ENCODE measurements at places on chromosomes 16 and 17. TPM values are rescaled to one million over a fixed set of nuclear protein-coding genes. Genes with fewer than 3 reads are reported as not detected.
A peak's percentile ranks its signal among the peaks of the same experiment; 100 is the strongest.

GRCh38 chr17:78390241-78391050, 12.0 kb downstream of the PGS1 start:
- H3K4me3 ChIP-seq = no peak overlapping the region
- no peaks in the 10 kb centered on the region for H3K27me3 ChIP-seq
- H3K36me3 ChIP-seq = peaks cover 9% of the 10 kb centered on the region

- peak; percentile 17 for DNase-seq
- no peaks in the 10 kb centered on the region for H3K4me1 ChIP-seq
- no peaks in the 10 kb centered on the region for H3K27me3 ChIP-seq
- no peak overlapping the region for H3K4me3 ChIP-seq
- H3K36me3 ChIP-seq = peaks cover 8% of the 10 kb centered on the region
Observed at GRCh38 chr17:82138511-82138992, 40.5 kb upstream of the FASN start.

GRCh38 chr17:79966681-79967080, 69.0 kb downstream of the TBC1D16 start:
- no peak overlapping the region for H3K27ac ChIP-seq
- H3K4me3 ChIP-seq = no peak overlapping the region
- DNase-seq = no peak
- H3K4me1 ChIP-seq = no peaks in the 10 kb centered on the region
- H3K36me3 ChIP-seq = peaks cover 11% of the 10 kb centered on the region
- H3K27me3 ChIP-seq = no peaks in the 10 kb centered on the region

DNA sequence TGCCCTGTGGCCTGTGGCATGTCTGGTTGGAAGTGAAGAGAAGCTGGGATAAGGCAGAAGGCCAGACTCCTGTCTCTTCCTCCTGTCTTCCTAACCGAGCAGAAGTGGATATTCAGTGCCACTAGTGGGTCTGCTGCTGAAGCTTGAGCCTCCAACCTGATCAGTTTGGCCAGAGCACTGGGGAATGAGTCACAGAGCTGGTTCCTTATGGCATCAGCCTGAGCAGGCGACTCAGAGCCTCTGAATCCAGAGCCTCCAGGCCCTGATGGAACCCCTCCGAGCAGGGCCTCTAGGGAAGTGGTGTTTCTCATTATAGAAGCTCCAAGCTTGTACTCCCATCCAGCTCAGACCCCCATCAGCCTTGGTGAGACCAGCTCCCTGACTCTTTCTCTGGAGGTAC, 2.0 kb downstream of the WSCD1 start:
- H3K4me1 ChIP-seq = peaks cover 2% of the 10 kb centered on the region
- no peak overlapping the region for H3K4me3 ChIP-seq
- peaks cover 58% of the 10 kb centered on the region for H3K27me3 ChIP-seq
- DNase-seq = no peak

- H3K36me3 ChIP-seq = no peaks in the 10 kb centered on the region
- H3K4me3 ChIP-seq = no peak overlapping the region
- H3K27me3 ChIP-seq = no peaks in the 10 kb centered on the region
- no peak overlapping the region for H3K27ac ChIP-seq
- DNase-seq = peak; percentile 23
Observed at GRCh38 chr17:78609191-78609641, 32.0 kb upstream of the DNAH17 start.

- no peak overlapping the region for H3K27ac ChIP-seq
- H3K4me1 ChIP-seq = peaks cover 16% of the 10 kb centered on the region
- H3K4me3 ChIP-seq = no peak overlapping the region
- DNase-seq = no peak
- no peaks in the 10 kb centered on the region for H3K36me3 ChIP-seq
- H3K27me3 ChIP-seq = no peaks in the 10 kb centered on the region
Observed at GRCh38 chr16:11418506-11418905, 73.2 kb downstream of the RMI2 start.

DNA sequence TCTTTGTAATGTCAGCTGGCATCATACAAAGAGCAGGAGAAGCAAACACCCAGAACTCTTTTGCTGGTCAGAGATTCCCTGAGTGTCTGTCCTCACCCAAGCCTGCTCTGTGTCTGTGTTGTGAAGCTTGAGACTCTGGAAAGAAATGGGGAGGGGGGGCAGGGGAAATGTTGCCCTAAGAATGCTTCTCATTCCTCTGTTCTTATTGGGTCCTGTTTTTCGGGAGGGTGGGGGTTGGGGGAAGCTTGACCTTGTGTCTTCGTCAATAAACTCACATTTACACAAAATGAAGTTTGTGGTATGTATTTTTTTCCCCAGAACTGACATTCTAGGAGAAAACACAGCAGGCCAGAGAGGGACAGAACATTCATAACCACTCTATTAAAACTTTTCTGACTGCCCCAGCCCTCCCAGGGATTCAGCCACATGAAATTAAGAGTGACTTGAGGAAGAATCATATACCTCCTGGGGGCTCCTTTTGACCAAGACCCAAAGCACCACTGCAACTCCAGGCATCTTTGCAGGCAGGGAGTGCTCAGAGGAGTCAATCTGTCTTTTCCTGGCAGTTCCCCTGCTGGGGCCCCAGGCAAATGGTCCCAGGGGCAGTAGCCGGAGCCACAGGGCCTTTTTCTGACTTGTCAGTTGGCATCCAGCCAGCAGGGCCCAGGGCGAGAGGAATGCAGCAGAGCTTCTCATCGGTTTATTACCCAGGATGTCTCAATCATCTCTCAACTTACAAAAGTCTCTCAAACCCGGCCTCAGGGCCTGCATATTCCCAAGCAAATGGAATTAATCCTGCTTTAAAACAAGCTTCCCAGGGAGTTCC, 5.1 kb upstream of the RASL10B start:
- no peaks in the 10 kb centered on the region for H3K27me3 ChIP-seq
- peak overlapping the region; percentile 83 for H3K27ac ChIP-seq
- peaks cover 23% of the 10 kb centered on the region for H3K4me1 ChIP-seq

DNA sequence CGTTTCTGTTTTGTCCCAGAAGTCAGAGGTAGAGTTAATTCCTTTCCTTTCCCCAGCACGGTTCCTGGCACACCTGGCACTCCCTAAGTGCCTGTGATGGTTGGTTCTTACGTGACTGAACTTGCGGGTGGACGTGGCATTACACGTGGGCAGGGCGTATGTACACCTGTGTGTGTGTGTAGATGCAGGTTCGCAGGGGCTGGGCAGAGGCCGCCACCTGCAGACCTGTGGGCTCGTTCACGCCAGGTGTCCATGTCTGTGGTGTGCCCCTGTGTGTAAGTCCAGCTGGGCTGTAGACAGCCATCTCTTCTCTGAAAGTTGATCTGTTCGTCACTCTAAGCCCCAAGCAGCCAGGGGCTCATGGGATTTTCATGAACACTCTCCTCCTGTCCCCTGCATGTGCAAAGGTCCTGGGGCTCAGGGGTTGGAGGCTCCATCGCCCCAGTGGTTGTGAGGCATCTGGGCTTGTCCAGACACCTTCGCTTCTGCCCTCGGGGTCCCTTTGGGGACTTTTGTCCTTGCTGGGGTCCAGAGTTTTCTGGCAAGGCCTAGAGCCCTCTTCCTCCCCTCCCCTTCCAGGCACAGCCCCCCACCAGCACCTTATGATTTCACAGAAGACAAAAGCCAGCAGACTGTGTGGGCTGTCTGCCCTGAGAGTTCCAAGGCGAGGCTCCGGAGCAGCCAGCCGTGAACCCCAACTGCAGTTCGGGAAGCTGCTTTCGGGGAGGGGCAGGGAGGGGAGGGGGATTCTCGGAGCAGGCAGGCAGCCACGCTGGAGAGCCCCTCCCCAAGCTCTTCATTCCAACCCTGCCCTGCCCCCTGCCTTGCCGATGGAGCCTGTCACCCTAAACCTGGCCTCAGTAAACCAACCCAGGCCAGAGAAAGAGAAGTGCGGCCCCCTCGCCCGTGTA, 5.4 kb upstream of the FSCN2 start:
- no peaks in the 10 kb centered on the region for H3K27me3 ChIP-seq
- H3K27ac ChIP-seq = no peak overlapping the region
- H3K4me1 ChIP-seq = peaks cover 16% of the 10 kb centered on the region
- DNase-seq = no peak
- H3K4me3 ChIP-seq = no peak overlapping the region
- no peaks in the 10 kb centered on the region for H3K36me3 ChIP-seq

DNA sequence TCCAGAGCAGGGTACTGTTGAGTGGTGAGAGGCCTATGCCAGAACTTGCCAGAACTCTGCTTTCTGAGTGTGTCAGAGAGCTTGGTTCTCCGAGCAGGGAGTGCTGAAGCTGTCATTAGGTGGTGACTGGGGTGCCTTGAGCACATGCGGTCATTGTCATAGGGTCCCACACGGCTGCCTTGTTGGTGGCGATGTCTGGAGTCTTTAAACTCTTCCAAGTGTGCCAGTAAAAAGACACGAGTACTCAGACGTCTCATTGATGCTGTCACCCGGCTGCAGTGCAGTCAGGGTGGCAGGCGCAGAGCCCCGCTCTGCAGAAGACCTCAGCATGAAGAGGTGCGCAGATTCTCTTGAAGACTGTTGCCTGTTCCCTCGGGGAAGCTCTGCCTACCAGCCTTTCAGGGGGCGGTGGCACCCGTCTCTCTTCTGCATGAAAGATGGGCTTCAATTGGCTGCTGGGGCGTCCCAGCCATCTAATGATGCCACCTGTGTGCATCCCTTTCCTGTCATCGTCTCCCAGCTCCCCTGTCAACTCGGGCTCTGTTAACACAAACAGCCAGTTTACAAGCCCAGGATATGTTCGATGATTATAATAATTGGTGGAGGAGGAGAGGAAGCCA, 58.3 kb downstream of the NKD1 start:
- no peaks in the 10 kb centered on the region for H3K36me3 ChIP-seq
- H3K4me3 ChIP-seq = no peak overlapping the region
- peaks cover 22% of the 10 kb centered on the region for H3K4me1 ChIP-seq
- no peak for DNase-seq
- no peak overlapping the region for H3K27ac ChIP-seq

DNA sequence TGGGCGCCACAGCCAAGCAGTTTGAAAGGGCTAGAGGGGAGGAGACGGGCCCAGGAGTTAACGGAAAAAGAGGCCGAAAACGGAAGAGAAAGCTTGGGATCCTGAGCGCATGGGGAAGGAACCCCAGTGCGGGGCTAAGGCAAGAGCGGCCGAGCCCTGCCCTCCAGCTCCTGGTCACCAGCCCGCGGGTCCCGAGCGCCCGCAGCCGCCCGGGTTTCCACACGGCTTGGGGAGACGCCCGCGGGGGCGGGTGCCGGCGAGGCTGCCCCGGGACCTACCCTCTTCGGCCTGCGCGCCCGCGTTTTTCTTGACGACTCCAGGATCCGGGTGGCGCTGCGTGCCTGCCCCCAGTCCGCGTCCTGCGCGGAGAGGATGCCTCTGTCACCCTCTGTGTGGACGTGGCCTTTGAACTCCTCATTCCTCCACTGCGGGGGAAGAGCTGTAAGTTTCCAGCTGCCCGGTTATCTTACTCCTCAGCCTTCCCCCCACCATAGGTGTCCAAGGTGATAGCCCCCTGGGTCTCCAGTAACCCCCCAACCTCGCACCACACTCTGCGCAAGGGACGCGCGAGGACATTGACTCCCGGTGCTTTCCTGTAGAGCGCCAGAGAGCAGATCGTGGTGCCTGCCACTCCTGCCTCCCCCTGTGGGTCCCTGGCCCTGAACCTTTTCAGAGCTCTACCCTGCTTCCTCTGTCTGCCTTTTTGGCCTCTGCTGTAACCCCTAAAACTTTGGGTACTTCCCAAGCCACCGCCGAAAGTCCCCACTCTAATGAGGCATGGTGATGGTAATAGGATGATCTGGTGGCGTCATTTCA, 1.7 kb upstream of the CDH11 start:
- no peaks in the 10 kb centered on the region for H3K36me3 ChIP-seq
- peak overlapping the region; percentile 79 for H3K4me3 ChIP-seq
- H3K4me1 ChIP-seq = peaks cover 14% of the 10 kb centered on the region
- peak overlapping the region; percentile 79 for H3K27ac ChIP-seq

ATXN2L gene
- polyA plus RNA-seq = 21.5 TPM

DNA sequence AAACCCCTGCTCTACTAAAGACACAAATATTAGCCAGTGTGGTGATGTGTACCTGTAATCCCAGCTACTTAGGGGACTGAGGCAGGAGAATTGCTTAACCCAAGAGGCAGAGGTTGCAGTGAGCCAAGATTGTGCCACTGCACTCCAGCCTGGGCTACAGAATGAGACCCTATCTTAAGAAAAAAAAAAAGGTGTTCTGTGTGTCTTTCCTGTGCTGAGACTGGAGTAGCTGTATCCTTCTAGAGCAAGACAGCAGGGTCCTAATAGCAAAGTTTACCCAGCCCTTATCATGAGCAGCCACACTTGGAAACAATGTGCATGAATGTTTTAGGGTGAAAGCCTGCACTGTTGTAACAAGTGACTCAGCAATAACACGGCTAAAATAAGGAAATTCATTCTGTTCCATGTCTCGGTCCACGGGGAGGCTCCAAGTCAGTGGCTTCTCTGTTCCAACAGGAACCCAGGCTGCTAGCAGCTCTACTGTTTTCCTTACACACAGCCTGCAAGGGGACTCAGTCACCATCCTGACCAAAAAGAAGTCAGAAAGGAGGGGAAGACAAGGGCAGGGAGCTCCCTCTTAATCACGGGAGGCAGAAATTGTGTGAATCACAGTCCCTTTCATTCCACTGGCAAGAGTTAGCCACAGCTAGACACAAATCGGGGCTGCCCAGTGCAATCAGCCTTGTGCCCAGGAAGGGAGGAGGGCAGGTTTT, 7.1 kb upstream of the SLC5A11 start:
- no peaks in the 10 kb centered on the region for H3K4me1 ChIP-seq
- no peaks in the 10 kb centered on the region for H3K36me3 ChIP-seq
- no peak overlapping the region for H3K4me3 ChIP-seq

- no peaks in the 10 kb centered on the region for H3K27me3 ChIP-seq
- no peaks in the 10 kb centered on the region for H3K36me3 ChIP-seq
- H3K4me3 ChIP-seq = no peak overlapping the region
- no peak for DNase-seq
Observed at GRCh38 chr16:57741660-57742191, 6.2 kb downstream of the KATNB1 start.

GRCh38 chr16:66144641-66145040, 221.8 kb upstream of the CDH5 start:
- no peaks in the 10 kb centered on the region for H3K36me3 ChIP-seq
- peaks cover 7% of the 10 kb centered on the region for H3K4me1 ChIP-seq
- no peak for DNase-seq
- H3K4me3 ChIP-seq = no peak overlapping the region

DNA sequence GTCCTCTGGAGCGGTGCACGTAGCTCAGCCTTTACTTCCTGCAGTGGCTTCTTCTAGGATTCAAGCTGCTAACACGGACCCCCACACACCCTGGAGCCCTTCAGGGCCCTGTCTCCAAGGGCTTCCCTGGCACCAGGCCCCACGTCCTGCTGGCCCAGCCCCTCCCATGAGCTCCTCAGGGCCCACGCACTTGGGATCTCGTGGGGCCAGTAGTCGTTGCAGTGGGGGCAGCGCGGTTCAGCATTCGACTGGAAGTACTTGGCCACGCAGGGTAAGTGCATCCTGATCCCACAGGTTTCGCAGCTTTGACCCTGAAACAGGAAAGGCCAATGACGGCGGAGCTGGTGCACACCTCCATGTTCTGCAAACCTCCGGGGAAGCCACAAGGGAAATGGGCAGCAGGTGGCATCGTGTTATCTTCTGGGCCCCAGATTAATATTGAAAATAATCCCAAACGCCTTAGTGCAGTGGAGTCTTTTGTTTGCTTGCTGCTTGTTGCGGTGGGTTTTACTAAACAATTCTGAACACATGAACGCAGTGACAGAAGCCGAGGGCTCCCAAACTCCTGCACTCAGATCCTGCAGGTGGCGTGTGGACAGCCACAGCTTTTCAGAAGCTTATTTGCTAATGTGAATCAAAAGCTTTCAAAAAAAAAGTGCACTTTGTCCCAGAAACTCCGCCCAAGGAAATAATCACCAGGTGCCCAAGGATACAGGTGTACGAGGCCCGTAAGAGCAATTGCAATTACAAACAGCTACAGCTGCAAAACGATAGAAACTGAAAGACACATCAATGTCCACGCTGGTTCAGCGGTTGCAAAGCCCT, 22.4 kb downstream of the KDM8 start:
- no peaks in the 10 kb centered on the region for H3K4me1 ChIP-seq
- H3K4me3 ChIP-seq = no peak overlapping the region
- no peaks in the 10 kb centered on the region for H3K27me3 ChIP-seq
- H3K27ac ChIP-seq = no peak overlapping the region
- peaks cover 21% of the 10 kb centered on the region for H3K36me3 ChIP-seq

CIITA gene
- polyA plus RNA-seq = 0.23 TPM

Measured in SK-N-SH (cell line).